ENCODE measurements at places on chromosomes 5 and 9.

- DNase-seq, result no peak
Measured at GRCh38 chr5:39654715-39655114, 229.9 kb upstream of the DAB2 start.

- peak; percentile 37 for DNase-seq
Measured at GRCh38 chr9:31119890-31120454, 1264.5 kb upstream of the ACO1 start.

- DNase-seq, result no peak
Measured at GRCh38 chr9:133188006-133188842, 20.8 kb downstream of the OBP2B start.

- DNase-seq, result no peak
Measured at GRCh38 chr9:14985419-14985818, 75.2 kb upstream of the FREM1 start.

GRCh38 chr5:60916646-60917045, 28.2 kb downstream of the ERCC8 start:
- DNase-seq, result no peak

DNA sequence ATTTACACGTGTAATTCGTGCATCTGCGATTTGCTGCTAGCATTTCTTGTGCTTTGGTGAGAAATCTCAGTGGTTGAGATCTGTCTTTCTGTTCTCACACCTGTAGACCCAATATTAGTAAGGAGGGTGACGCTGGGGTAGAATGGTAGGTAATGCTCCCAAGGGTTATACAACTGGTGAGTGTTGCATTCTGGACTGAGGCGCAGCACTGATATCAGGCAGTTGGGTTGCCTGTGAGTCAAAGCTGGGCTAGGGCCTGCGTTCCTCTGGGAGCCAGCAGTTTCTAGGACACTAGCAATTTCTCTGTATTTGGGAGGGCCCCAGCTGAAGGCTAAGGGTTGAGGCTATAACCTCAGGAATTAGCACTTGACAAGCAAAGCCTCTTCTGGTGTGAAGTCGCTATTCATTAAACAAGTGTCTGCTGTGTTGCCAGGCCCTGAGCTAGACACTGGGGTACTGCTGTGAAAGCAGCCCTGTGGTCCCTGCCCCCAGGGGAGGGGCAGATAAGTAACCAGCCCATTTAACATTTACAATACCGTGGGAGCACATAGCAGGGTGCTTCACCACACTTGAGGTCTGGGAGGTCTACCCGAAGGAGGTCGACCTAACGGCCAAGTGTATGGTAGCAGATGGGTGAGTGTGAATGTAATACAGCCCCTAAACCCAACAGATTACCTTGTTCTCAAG, 28.7 kb downstream of the LARP1 start:
- DNase-seq, result no peak
